ENCODE measurements at places on chromosomes 3 and 15.

DNA sequence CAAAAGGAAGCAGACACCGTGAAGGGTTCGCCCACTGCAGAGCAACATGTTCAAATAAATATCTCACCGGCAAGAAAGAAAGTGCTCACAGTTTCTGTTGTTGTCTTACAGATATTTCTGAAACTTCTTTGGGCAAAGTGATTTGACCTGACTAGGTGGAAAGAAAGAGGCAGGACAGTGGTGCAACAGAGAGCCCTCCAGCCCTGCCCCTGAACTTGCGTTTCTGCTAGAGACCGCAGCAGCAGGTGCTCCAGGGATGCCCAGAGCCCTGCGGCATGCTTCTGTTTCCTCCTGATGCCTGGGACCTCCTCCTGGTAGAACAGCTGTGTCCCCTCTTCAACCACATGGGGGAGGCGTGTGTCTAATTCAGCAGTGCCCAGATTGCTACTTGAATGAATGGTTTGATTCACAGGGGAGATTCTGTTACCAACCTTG is 123.4 kb downstream of the ATP10A start:
- DNase-seq: peak; percentile 22

DNA sequence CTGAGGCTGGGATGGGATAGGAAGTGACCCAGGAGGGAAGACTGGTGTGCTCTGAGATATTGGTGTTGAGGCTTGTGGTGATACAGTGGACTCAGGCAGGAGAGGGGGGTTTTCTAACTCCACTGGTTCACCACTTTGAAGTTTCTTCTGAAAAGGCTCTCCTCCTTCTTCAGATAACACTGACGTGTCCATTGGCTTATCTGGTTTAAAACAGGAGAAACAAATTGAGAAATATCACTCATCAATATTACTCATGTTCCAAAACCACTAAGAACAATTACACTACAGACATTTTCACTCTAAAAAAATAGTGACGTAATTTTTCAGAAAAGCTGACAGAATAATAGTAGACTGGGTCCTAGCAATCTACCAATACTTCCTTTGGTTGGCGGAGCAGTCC is 23.1 kb downstream of the TP53BP1 start:
- DNase-seq: no peak

- no peak for DNase-seq
These were observed 16.3 kb downstream of the SEC11A start for GRCh38 chr15:84699538-84700191.

DNA sequence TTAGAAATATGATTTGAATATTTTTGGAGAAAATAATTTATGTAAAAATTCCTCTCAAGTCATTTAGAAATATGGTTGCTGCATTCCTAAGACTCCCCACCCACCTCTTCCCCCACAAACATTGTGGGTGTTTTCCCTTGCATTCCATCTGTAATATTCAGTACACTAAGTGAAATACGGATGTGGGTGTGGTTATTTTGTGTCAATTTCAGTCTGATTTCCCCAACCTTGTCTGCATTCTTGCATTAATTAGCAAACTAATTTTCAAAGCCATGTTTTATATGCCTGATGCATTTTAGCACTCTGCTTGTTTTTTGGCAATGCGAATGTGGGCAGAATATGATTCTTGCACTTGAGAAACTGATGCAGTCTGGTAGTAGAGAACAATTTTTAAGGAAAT is 408.3 kb upstream of the RGMA start:
- DNase-seq: no peak

DNA sequence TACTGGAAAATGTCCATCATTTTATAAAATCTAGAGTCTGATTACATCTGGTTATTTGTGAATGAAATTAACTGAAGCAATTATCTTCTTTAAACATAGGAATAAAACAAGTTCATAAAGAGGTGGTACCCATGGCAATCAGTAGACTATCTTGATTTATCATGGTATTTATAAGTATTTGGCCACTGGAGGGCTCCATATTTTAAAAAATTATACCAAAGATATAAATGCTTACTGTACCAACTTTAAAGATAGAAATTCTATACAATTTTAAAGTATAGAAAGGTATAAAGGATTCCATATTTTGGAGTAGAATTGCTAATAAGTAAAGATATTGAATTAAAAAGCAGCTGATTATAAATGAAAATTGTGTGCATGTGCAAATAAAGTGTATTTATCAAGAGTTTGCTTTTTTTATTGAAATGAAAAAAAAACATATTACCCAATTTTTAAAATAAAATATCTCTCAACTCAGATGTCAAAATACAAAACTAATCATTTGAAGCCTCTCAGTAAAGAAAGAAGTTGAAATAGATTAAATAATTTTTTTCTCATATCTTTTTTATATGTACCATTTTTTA is 105.3 kb downstream of the BBX start:
- DNase-seq: no peak

- no peak for DNase-seq
These were observed 297.1 kb downstream of the NSUN3 start for GRCh38 chr3:94359996-94360395.

DNA sequence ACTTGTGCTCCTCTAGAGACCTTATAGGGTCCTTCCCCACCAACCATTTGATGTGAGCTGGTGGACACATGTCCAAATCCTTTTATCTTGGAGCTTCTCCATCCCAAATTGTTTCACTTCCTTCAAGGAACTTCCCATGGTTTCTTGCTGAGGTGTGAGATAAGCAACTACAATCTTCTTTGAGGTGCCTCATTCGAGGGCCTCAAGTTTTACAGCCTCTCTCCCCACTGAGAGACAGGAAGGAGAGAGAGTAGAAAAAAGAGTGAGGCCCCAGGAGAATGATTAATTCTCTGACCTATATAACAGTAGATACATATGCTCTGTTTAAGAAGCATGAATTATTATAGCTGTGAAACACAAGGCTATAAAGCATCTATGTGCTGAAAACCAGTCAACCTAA is 70.5 kb downstream of the SUMF1 start:
- no peak for DNase-seq

GRCh38 chr3:120092474-120092873 is 1.8 kb downstream of the GSK3B start:
- no peak for DNase-seq

GRCh38 chr3:151673974-151674373 is 59.8 kb upstream of the AADACL2 start:
- DNase-seq: no peak

DNA sequence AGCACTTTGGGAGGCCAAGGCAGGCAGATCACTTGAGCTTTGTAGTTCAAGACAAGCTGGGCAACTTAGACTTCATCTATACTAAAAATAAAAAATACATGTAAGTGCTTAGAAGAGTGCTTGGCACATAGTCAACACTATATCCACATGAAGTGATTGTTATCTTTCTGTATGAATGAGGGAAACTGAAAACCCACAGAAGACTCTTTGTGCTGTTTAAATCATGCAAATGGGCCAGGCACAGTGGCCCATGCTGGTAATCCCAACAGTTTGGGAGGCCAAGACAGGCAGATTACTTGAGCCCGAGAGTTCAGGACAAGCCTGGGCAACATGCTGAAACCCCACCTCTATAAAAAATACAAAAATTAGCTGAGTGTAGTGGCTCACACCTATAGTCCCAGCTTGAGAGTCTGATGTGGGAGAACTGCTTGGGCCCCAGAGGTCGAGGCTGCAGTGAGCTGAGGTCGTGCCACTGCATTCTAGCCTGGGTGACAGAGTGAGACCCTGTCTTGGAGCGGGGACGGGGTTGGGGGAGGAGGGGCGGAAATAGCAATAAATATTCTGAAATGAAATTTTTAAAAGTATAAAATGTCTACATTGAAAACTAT is 129.7 kb downstream of the NR2E3 start:
- no peak for DNase-seq

DNA sequence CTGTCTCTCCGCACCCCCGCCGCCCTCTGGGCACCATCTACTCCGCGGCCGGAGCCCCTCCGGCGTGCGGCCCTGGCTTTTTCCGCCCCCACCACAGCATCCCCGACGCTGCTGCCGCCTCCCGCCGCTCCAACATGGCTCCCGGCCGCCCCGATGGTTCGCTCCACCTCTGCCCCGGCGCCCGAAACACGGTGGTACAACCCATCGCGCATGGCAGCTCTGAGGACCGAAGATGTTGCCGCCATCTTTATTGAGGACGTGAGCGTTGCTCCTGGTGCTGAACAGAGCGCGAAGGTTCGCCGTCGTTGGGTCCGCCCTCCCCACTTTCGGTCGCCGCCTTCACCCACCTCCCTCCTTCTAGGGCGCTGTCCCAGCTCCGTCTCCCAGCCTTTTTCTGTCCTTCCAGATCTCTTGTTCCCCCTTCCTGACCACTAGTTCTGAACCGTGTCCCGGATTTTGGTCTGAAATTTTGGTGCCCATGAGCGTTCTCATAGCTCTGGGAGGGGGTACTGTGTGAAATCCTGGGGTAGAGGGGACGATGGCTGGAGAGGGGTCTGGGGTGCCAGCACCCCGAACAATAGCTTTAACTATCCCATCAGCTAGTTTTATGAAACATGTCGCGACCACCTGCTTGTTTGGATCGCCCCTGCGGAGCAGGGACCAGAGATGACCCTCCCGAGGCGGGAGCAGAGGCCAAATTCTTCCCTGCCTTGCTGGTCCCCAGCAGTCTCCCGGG is at the start of gene CELSR3:
CELSR3 (minus strand) TSS at position 134 of the 736 bp plus-strand sequence. CDS start 252 bp downstream, outside the sequence.
- DNase-seq: peak; percentile 62

DNA sequence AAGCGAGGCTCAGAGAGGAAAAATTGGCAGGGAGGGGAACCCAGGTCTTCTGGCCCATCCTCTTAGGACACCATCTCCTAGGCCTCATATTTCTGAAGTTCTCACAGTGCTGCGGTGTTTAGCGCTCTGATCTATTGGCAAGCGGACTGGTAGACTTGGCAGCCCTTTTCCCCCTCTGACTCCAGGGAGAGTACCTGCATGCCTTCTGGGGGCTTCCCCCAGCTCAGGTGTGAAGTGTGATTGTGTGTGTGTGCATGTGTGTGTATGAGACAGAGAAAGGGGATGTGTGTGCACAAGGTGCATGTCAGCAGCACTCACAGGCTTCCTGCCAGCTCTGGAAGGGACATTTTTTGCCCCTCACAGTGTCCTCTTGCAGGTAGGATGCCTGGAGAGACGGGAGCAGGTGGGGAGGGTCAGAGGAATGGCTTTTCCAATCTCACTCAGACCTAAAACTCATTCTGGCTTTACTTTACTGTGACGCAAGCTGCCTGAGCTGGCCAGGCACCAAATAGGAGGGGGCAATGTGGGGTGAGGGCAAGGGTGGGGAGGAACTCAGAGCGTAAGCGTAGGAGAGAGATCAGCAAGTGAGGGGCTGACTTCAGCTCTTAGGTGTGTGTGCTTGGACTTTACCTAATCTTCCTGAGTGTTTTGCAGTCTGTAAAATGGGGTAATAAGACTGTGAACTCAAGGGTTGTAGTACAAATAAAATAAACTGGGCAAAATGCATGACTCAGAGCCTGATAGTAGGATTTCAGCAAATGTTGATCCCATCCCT is 4.0 kb upstream of the IL17RE start:
- DNase-seq: no peak

DNA sequence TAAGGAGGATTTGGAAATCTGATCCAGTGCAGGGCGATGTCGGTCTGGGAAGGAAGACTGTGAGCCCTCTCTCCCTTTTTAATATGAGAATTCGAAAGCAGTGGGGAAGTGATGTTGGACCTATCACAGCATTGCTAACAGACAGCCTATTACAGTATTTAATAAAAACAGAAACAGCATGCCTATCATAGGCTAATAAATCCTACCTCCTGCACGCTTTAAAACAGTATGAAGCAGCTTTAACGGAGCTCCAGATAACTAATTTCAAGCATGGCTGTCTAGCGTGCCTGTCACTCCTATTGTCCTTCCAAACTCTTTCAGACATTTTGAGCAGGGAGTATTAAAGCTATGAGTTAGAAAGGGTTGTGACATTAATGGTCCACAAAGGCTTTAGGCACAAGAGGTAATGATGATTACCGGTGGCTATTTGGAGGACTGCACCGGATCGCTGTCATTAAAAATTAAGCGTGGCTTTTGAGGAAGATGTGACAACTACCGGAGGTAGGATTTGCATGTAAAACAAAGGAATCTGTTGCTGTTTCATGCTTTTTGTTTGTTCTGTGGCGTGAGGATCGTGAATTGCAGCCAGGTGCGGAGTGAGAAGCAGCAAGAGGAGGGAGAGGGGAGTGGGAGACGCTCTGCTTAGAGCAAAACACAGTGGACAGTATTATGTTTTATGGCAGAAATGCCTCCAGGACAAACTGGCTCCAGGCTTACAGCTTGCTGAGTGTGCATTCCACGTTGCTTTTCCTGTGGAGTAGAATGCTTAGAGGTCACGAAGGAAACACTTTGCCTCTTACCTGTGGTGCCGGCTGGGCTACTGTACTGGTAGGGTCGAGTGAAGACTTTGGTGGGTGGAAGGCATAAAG is at the start of gene KCNMB2:
KCNMB2 (plus strand) TSS at position 226 of the 869 bp plus-strand sequence.
- no peak for DNase-seq

DNA sequence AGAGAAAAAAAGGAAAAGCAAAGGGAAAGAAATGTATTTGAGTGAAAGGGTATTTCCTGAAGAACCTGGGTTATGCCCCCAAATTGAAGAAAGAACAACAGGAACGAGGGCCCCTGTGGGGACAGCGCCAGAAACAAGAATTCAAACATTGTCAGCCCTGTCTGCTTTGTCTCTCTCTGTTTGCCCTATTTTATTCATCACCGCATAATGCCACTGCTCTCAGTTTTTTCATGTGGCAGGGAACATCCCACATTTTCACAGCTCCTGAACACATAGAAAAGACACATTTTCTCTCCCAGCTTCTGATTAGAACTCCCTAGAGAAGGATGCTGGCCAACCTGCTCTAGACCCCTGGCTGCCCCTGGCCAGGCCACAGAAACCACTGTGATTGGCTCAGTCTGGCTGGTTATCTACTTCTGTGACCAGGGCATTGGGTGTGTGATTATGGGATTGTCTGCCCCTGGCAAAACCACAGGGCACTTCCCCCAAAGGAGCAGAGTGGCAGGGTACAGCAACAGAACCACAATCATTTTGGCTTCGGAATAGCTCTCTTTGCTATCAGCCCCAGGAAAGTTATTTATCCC is 31.3 kb upstream of the CCDC54 start:
- no peak for DNase-seq

- DNase-seq: no peak
These were observed 89.0 kb downstream of the TMEM212 start for GRCh38 chr3:171932153-171932611.

DNA sequence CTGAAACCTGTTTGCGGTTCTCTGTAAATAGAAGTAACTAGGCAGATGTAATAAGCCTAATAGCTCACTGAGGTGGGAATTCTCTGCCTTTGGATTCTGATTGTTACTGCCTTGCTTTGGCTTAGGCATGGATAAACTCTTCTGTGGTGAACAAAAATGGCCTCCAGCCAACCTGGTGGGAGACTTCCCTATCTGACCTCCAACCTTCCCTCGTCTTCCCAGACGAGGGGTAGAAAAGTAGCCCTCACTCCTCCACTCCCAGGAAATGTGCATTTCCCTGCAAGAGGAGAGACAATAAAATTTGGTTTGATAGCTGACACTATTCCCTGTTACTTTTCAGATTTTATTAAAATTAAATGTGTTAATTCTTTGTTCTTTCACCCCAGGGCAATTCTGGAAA is 606 bp upstream of the CD96 start:
- DNase-seq: no peak
